ENCODE measurements at places on chromosomes 12 and 14. TPM values are rescaled to one million over a fixed set of nuclear protein-coding genes. Genes with fewer than 3 reads are reported as not detected.

DNA sequence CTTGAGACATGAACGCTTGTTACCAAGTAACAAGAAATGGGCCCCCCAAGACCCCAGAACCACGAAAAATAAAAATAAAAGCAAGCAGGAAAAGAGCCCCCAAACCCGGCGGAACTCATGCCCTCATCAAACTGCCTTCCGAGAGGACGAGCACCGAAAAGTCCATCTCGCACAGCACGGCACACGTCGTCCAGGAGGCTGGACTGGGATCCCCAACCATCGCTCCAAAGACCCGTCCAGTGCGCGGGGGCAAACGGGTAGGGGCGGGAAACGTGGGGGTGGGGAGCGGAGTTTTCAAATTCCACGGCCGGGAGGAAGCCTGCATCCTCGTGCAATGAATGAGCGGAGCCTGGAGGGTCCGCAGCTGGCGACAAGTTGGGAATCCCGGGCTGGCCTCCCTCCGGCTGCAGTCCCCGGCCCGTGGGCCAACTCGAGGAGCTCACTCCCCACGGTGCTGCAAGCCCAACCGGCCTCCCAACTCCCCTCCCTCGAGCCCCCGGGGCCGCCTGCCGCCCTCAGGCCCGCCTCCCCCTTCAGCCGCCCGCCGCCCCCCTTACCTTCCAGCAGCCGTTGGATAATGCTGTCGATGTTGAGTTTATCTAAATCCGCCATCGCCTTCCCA lies 484 bp downstream of the PPP1CC start:
- peak overlapping the region; percentile 94 for H3K27ac ChIP-seq
- DNase-seq: no peak
- H3K27me3 ChIP-seq: no peaks in the 10 kb centered on the region
- peak overlapping the region; percentile 78 for H3K4me3 ChIP-seq
- H3K4me1 ChIP-seq: peaks cover 69% of the 10 kb centered on the region

DNA sequence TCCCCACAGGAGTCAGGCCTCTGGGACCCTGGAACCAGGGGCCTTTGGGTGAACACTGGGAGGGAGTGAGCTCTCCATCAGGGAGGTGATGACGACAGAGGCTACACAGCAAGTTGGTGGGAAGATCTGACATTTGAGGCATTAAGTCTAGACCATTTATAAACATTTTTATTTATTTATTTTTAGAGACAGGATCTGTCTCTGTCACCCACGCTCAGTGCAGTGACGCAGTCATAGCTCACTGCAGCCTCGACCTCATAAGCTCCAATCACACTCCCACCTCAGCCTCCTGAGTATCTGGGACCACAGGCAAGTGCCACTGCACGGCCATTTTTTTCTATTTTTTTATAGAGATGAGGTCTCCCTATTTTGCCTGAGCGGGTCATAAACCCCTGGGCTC lies 53.6 kb downstream of the TEAD4 start:
- peaks cover 4% of the 10 kb centered on the region for H3K4me1 ChIP-seq
- H3K27ac ChIP-seq: no peak overlapping the region
- no peak for DNase-seq
- peaks cover 32% of the 10 kb centered on the region for H3K36me3 ChIP-seq
- H3K4me3 ChIP-seq: no peak overlapping the region

Gene LYZ
- 8.8 TPM for total RNA-seq

Gene ITGA5
- total RNA-seq: 264 TPM

Gene TESPA1
- total RNA-seq: 1.1 TPM

DNA sequence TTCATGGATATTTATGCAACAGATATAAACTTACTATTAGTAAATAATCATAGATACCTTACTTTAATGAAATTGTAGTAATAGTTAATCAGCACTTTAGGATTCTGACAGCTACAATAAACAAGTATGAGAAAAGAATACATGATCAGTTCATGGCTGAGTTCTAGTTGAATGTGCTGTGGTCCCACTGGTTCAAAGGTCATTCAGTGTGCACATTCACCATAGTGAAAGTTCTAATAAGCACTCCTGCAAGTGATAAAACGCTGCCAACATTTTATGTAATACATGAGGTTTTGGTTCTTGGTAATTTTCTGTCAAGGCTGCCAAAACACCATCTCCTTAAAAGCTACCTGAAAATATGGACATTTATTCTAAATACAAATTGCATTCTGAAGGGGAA lies 92.6 kb downstream of the NUMB start:
- peaks cover 11% of the 10 kb centered on the region for H3K4me1 ChIP-seq
- peaks cover 3% of the 10 kb centered on the region for H3K36me3 ChIP-seq
- DNase-seq: no peak
- no peak overlapping the region for H3K4me3 ChIP-seq
- no peaks in the 10 kb centered on the region for H3K27me3 ChIP-seq

Gene CPNE8
- total RNA-seq: 22.2 TPM

- H3K4me1 ChIP-seq: peaks cover 7% of the 10 kb centered on the region
- no peak overlapping the region for H3K27ac ChIP-seq
- H3K36me3 ChIP-seq: no peaks in the 10 kb centered on the region
- no peaks in the 10 kb centered on the region for H3K27me3 ChIP-seq
- DNase-seq: no peak
Observed at GRCh38 chr12:91059211-91059610, 1.4 kb upstream of the KERA start.

- no peak for DNase-seq
- peaks cover 18% of the 10 kb centered on the region for H3K27me3 ChIP-seq
- no peak overlapping the region for H3K27ac ChIP-seq
- no peak overlapping the region for H3K4me3 ChIP-seq
Observed at GRCh38 chr12:52670506-52670905, 9.7 kb downstream of the KRT1 start.

Gene STON2
- 7.6 TPM for total RNA-seq

Gene ENDOU
- 0.39 TPM for total RNA-seq

DNA sequence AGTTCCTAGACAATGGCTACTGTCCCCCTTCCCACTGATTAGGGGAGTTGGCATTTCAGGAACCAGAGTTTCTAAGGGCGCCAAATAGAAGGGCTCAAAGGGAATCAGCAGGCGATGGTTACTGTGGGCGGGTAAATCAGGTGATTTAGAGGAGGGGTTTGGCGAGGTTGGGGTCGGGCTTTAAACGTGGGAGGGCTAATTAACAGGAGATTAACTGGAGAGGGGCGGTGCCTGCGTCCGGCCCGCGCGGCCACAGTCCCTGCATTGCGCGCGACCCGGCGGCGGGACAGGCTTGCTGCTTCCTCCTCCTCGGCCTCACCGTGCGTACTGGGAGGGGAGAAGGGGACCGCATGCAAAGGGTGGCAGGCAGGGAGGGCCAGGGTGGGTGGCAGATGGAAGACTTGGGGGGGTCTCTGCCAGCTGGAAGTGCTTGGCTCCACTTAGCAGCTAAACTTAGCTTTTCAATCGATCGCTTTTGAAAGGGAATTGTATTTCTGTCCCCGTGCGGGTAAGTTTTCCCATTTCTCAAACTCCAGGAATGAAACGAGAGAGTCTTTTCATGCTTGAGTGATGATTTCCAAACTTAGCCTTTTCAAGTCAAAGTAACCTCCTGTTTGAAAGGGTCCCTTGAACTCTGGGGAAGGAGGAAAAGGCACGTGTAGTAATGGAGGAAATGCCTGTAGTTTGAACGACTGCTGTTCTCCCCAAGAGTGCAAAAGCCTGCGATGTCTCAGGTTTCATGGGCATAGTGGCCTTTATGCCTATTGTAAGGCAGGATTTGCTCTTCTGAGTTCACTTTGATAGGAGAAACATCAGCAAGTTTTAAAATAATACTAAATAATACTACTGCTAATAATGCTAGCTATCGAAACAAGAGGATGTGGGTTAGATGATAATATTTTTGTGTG lies at the start of gene MGST1:
Gene MGST1 (plus strand): TSS at position 255 of the 908 bp plus-strand sequence. CDS start 6,608 bp downstream, outside the sequence.
- peak within 1 kb of the TSS; percentile 69 for H3K27ac ChIP-seq
- peak within 1 kb of the TSS; percentile 49 for H3K4me3 ChIP-seq
- H3K4me1 ChIP-seq: peaks cover 4% of the 10 kb centered on the region

- H3K27me3 ChIP-seq: no peaks in the 10 kb centered on the region
- no peak overlapping the region for H3K27ac ChIP-seq
- no peak overlapping the region for H3K4me3 ChIP-seq
- peaks cover 28% of the 10 kb centered on the region for H3K4me1 ChIP-seq
- DNase-seq: no peak
Observed at GRCh38 chr14:51307551-51307950, 67.5 kb downstream of the TMX1 start.

GRCh38 chr14:51862860-51863259 lies 2.4 kb downstream of the GNG2 start:
- peaks cover 24% of the 10 kb centered on the region for H3K4me1 ChIP-seq
- peak overlapping the region; percentile 58 for H3K4me3 ChIP-seq
- H3K27me3 ChIP-seq: no peaks in the 10 kb centered on the region
- DNase-seq: no peak
- H3K27ac ChIP-seq: no peak overlapping the region

Gene PRB4
- not detected for total RNA-seq

Gene TAS2R9
- not detected for total RNA-seq

- no peaks in the 10 kb centered on the region for H3K27me3 ChIP-seq
- H3K4me3 ChIP-seq: no peak overlapping the region
- H3K36me3 ChIP-seq: no peaks in the 10 kb centered on the region
- DNase-seq: no peak
- H3K4me1 ChIP-seq: no peaks in the 10 kb centered on the region
Observed at GRCh38 chr14:102809870-102810269, 32.6 kb downstream of the TRAF3 start.

GRCh38 chr12:65259501-65259900 lies 19.0 kb upstream of the MSRB3 start:
- no peaks in the 10 kb centered on the region for H3K27me3 ChIP-seq
- DNase-seq: no peak
- no peak overlapping the region for H3K27ac ChIP-seq

Gene RFX4
- not detected for total RNA-seq

Gene RASSF9
- total RNA-seq: 1.2 TPM

Gene SERPINA1
- 20.2 TPM for total RNA-seq

DNA sequence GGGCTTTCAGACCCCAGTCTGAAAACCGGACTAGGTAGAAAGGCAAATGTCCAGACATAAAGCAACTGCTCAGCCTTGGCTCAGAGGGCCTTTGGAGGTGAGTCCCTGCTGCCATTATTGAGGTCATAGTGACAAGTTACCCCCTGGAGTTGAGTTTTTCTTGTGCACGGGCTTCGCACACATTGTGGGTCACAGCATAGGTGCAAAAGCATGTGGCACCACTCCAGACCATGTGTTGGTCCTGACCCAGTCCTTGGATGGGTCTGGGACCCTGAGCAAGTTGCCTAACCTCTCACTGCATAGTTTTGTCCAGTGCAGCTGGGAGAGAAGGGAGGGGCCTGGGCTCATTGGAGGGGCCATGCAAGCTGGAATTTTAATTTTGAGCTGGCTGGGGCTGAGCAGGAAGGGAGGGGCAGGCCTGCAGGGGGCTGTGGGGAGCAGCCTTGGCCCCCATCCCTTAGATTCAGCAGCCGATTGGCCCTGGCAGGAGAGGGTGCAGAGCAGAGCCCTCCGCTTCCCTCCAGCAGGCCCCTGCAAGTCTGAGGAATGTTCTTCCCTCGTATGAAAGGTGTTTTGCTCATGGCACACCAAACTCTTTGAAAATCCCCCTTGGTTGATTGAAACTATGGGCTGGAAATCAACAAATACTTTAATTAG lies 4.2 kb upstream of the KRT5 start:
- no peaks in the 10 kb centered on the region for H3K36me3 ChIP-seq
- peak; percentile 88 for DNase-seq
- H3K4me3 ChIP-seq: no peak overlapping the region
- H3K4me1 ChIP-seq: no peaks in the 10 kb centered on the region

GRCh38 chr12:66751432-66752113 lies 72.7 kb upstream of the GRIP1 start:
- no peak overlapping the region for H3K27ac ChIP-seq
- peaks cover 4% of the 10 kb centered on the region for H3K4me1 ChIP-seq
- H3K36me3 ChIP-seq: no peaks in the 10 kb centered on the region
- no peaks in the 10 kb centered on the region for H3K27me3 ChIP-seq
- H3K4me3 ChIP-seq: no peak overlapping the region

Gene LBHD2
- total RNA-seq: not detected

Gene TPCN1
- total RNA-seq: 32.9 TPM

- DNase-seq: no peak
- no peaks in the 10 kb centered on the region for H3K36me3 ChIP-seq
- H3K27me3 ChIP-seq: no peaks in the 10 kb centered on the region
- peak overlapping the region; percentile 50 for H3K4me3 ChIP-seq
- H3K4me1 ChIP-seq: peaks cover 42% of the 10 kb centered on the region
Observed at GRCh38 chr12:6613015-6613775, 6.0 kb upstream of the CHD4 start.

Gene ERP27
- total RNA-seq: 1.0 TPM

Gene CATSPERB
- total RNA-seq: 0.99 TPM

GRCh38 chr14:99236386-99237138 lies 35.4 kb downstream of the BCL11B start:
- H3K27me3 ChIP-seq: peaks cover 7% of the 10 kb centered on the region
- no peaks in the 10 kb centered on the region for H3K36me3 ChIP-seq
- no peak overlapping the region for H3K27ac ChIP-seq
- DNase-seq: no peak

DNA sequence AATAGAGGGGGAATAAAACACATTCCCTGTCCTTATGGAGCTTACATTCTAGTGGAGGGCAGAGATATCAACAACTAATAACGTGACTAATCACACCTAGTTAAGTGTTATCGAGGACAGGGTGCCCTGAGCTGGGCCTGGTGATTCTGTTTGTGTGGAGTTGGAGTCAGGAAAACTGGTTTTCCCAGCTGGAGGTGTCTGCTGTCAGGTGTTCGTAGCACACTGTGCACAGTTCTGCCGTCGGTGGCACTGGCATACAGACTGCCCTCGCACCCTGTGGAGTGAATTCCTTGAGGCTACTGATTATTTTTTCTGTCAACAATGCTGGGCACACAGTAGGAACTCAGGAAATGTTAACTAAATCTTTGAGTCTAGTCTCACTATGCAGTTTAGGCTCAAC lies 900 bp upstream of the MTERF2 start:
- no peak for DNase-seq
- H3K27ac ChIP-seq: peak overlapping the region; percentile 85
- H3K4me1 ChIP-seq: peaks cover 21% of the 10 kb centered on the region
- H3K27me3 ChIP-seq: no peaks in the 10 kb centered on the region

DNA sequence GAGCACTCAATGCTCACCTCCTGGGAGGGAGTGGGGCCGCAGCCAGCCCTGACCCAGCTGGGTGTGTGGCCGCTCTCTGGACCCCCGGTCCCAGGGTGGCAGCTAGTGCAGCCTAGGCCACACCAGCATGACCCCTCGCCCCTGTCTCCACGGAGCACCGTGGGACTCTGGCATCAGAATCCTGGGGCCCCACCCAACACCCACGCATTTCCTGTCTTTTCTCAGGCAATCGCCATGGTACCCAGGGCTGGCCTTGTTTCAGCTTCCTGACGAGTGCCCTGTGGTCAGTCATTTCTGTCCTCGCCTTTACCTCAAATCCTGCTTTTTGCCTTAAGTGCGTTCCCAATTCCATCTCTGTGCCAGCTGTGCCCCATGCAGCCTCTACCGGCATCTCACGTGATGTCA lies 15.9 kb downstream of the PACS2 start:
- no peak overlapping the region for H3K4me3 ChIP-seq
- H3K36me3 ChIP-seq: no peaks in the 10 kb centered on the region
- H3K27me3 ChIP-seq: no peaks in the 10 kb centered on the region

Gene TPPP2
- total RNA-seq: not detected

GRCh38 chr12:7295529-7295928 lies 8.3 kb upstream of the ACSM4 start:
- no peaks in the 10 kb centered on the region for H3K4me1 ChIP-seq
- no peaks in the 10 kb centered on the region for H3K36me3 ChIP-seq
- DNase-seq: no peak

Gene BBOF1
- 9.1 TPM for total RNA-seq

Gene AQP5
- 0.83 TPM for total RNA-seq

GRCh38 chr14:100586403-100587085 lies 673 bp downstream of the BEGAIN start:
- no peaks in the 10 kb centered on the region for H3K36me3 ChIP-seq
- peaks cover 13% of the 10 kb centered on the region for H3K27me3 ChIP-seq
- no peak for DNase-seq
- H3K27ac ChIP-seq: no peak overlapping the region

GRCh38 chr12:32478166-32478565 lies 78.8 kb downstream of the FGD4 start:
- no peaks in the 10 kb centered on the region for H3K36me3 ChIP-seq
- H3K4me3 ChIP-seq: no peak overlapping the region
- H3K4me1 ChIP-seq: peaks cover 5% of the 10 kb centered on the region
- no peak overlapping the region for H3K27ac ChIP-seq
